ENCODE measurements at places on chromosomes 5 and 9. TPM values are rescaled to one million over a fixed set of nuclear protein-coding genes. Genes with fewer than 3 reads are reported as not detected.

The CD14 gene
- 41.1 TPM for total RNA-seq

The GTF2H2 gene
- 53.6 TPM for total RNA-seq

The SLC25A51 gene
- 27.4 TPM for total RNA-seq

The PPP3R2 gene
- 22.8 TPM for total RNA-seq

The CAMK2A gene
- total RNA-seq = 0.24 TPM

The NME5 gene
- total RNA-seq = 22.4 TPM

The FST gene
- total RNA-seq = 8.7 TPM

Data from testis (tissue), 5 donors.